ENCODE measurements at places on chromosomes 1 and 21.

- DNase-seq, result no peak
- no peak overlapping the region for H3K27ac ChIP-seq
- H3K4me3 ChIP-seq, result no peak overlapping the region
- no peaks in the 10 kb centered on the region for H3K36me3 ChIP-seq
Observed at GRCh38 chr21:16588433-16588860, 858.7 kb downstream of the USP25 start.

DNA sequence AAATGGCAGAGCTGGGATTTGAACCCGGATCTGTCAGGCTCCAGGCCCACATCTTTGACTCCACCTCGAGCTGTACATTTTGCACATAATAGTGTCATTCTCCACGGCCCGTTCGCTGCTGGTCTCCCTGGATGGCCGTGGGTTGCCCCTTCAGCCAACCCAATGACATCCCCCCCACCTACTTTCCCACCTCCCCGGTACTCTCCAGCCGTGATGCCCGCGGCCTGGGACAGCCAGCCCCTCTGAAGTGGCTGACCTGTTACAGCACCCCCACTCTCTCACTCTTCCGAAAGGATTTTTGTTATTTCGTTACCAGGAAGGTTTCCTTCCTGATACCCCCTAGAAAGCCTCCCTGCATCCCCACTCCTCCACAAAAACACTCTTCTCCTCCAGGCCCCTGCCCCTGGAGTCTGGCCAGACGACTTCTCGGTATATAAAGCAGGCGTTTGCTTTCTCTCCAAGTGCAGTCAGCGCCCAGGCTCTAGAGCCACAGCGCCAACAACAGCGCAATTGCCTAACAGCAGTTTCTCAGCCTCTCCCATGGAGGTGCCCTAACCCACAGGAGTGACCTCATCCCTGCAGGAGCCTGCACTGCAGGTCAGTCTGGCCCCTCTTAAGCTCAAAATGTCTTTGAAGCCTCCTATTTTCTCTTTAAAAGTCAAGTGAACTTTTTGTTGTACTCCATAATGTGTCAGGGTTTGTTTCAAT is 14.5 kb upstream of the GJB5 start:
- DNase-seq, result no peak
- H3K36me3 ChIP-seq, result no peaks in the 10 kb centered on the region
- no peaks in the 10 kb centered on the region for H3K4me1 ChIP-seq
- no peak overlapping the region for H3K4me3 ChIP-seq
- peaks cover 5% of the 10 kb centered on the region for H3K27me3 ChIP-seq

DNA sequence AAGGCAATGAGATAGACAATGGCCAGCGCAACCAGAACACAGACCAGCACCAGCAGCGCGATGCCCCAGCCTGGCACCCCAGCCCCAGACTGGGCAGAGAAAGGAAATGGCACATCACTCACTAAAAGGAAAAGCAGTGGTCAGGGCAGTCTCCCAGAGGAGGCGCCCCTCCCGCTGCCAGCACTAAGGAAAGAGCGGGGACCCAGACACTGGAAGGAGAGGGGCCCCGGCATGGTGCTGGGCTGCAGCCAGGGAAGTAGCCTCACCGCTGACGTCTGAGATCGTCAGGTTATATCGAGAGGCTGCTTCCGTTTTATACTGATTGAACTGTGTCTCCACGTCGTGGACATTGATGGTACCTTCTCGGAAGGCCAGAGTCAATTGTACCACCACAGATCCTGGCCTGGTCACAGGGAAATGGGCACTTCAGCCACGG is 13.8 kb downstream of the TRIM46 start:
- DNase-seq, result no peak
- H3K27ac ChIP-seq, result no peak overlapping the region
- peaks cover 15% of the 10 kb centered on the region for H3K4me1 ChIP-seq
- H3K27me3 ChIP-seq, result no peaks in the 10 kb centered on the region
- H3K4me3 ChIP-seq, result no peak overlapping the region
- peaks cover 3% of the 10 kb centered on the region for H3K36me3 ChIP-seq

- DNase-seq, result no peak
- H3K36me3 ChIP-seq, result peaks cover 4% of the 10 kb centered on the region
- peaks cover 92% of the 10 kb centered on the region for H3K27me3 ChIP-seq
- peaks cover 22% of the 10 kb centered on the region for H3K4me1 ChIP-seq
Observed at GRCh38 chr1:156435545-156436140, 64.9 kb downstream of the MEF2D start.

DNA sequence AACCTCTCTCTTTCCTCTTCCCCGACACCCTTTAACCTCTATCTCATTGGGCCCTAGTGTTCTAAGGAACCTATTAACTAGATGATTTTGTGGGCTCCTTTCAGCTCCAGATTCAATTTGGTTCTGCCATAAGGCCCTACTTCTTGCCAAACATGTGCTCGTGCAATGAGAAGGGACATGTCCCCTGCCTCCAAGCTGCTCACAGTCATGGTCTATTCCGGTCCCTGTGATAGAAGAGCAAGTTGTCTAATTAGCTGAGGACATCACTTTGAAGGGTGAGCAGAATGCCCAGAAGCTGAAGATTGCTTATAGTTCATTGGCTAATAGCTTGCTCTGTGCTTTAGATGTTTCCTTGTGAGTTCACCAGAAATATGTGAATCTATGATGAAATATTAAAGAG is 76.2 kb downstream of the ZNF648 start:
- H3K4me1 ChIP-seq, result peaks cover 12% of the 10 kb centered on the region
- no peak overlapping the region for H3K27ac ChIP-seq
- H3K36me3 ChIP-seq, result no peaks in the 10 kb centered on the region
- peaks cover 24% of the 10 kb centered on the region for H3K27me3 ChIP-seq
- no peak for DNase-seq

DNA sequence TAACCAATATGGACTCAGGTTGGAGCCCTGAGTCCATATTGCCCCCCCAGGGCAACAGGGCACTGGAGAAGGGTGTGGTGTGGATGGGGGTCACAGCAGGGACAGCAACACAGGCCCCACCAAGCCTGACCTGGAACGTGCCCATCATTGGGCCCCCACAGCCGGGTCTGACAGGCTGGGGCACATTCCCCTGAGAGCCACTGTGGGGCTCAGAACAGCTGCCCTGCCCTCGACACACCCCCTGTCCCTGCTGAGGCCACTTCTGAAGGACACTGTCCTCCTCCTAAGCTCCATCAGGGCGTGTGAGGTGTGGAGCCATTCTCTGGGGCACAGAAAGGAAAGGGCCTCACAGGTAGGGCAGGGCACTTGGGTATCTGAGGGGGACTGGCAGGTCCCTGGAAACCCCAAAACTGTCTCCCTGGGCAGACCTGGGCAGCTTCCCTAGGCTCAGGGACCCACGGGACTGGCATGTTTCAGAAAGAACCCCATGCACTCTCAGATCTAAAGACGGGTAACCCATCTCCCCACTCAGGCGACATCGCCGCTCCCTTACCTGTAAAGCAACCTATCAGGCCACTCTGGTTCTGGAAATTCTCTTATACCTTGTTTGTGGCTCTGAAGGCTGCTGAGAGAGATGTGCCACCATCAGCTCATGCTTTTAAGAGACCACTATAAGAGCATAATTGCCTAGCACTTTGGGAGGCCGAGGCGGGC is 95.5 kb downstream of the DMRTB1 start:
- H3K36me3 ChIP-seq, result no peaks in the 10 kb centered on the region
- H3K27me3 ChIP-seq, result no peaks in the 10 kb centered on the region
- no peak for DNase-seq
- H3K27ac ChIP-seq, result no peak overlapping the region

DNA sequence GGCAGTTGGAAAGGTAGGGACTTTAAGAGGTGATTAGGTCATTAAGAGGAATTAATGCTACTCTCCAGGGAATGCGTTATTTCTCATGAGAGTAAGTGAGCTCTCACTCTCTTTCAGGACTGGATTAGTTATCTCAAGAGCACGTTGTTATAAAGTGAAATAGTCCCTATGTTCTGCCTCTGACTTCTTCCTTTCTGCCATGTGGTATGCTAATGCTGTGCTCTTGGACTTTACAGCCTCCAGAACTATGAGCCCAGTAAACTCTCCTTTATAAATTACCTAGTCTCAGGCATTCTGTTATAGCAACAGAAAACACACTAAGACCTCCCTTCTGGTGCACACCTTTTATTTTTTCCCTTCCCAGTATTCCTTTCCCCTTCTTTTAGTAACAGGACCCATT is 187.8 kb downstream of the NR5A2 start:
- no peaks in the 10 kb centered on the region for H3K36me3 ChIP-seq
- H3K4me3 ChIP-seq, result no peak overlapping the region
- H3K27me3 ChIP-seq, result peaks cover 28% of the 10 kb centered on the region

- no peak for DNase-seq
- H3K27me3 ChIP-seq, result no peaks in the 10 kb centered on the region
- H3K27ac ChIP-seq, result no peak overlapping the region
- H3K4me1 ChIP-seq, result no peaks in the 10 kb centered on the region
Observed at GRCh38 chr1:87226341-87226760, 102.3 kb upstream of the LMO4 start.

- peaks cover 2% of the 10 kb centered on the region for H3K27me3 ChIP-seq
- H3K4me1 ChIP-seq, result no peaks in the 10 kb centered on the region
- no peak overlapping the region for H3K4me3 ChIP-seq
- no peaks in the 10 kb centered on the region for H3K36me3 ChIP-seq
- DNase-seq, result no peak
- no peak overlapping the region for H3K27ac ChIP-seq
Observed at GRCh38 chr21:17386498-17386897, 126.3 kb upstream of the CXADR start.

DNA sequence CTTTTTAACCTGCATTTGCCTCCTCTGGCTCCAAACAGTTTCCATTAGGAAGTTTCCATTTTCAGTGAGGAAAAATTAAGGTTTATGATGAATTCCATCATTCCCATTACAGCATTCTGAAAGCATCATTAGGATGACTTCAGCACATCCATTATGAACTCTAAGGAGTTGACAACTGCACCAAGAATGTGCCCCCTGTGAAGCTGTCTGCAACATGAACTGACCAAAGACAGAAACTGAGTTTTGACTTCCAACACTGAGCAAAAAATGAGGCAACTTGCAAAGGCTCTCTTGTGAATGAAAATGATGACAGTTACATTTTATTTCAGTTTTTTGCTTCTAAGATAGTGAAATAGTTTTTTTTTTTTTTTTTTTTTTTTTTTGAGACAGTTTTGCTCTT is 18.3 kb upstream of the KCNE1 start:
- no peaks in the 10 kb centered on the region for H3K27me3 ChIP-seq
- DNase-seq, result no peak
- no peak overlapping the region for H3K27ac ChIP-seq

- H3K27ac ChIP-seq, result no peak overlapping the region
- H3K4me3 ChIP-seq, result no peak overlapping the region
- peaks cover 19% of the 10 kb centered on the region for H3K27me3 ChIP-seq
- no peak for DNase-seq
- no peaks in the 10 kb centered on the region for H3K36me3 ChIP-seq
- peaks cover 3% of the 10 kb centered on the region for H3K4me1 ChIP-seq
Observed at GRCh38 chr1:228889289-228889688, 154.0 kb downstream of the RHOU start.

DNA sequence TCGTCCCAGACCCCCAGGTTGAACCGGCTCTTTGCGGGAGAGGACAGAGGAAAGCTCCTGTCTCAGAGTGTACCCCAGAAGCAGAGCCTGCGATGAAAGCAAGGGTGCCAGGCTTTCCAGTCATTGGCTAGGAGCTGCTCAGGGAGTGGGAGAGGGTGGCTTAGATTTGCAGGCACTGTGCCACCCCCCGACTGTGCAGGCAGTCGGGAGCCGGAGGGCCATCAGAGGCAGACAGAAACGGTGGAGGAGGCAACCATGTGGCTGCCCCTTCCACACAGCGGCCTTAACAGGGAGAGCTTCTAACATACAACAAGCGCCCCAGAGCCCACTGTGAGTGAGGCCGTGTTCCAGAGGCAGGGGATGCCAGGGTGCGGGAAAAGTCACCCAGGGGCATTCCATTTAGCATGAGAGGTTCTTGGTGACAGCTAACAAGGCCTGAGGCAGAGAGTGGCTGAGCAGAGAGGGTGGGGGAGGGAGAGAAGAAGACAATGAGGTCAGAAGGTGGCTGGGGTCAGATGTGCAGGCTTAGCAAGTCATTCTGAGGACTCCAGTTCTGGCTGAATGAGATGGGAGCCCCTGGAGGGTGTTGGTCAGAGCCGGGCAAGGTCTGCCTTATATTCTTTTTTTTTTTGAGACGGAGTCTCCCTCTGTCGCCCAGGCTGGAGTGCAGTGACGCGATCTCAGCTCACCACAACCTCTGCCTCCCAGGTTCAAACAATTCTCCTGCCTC is 9.5 kb upstream of the C1orf167 start:
- H3K36me3 ChIP-seq, result peaks cover 3% of the 10 kb centered on the region
- DNase-seq, result no peak
- H3K27ac ChIP-seq, result no peak overlapping the region
- no peak overlapping the region for H3K4me3 ChIP-seq

DNA sequence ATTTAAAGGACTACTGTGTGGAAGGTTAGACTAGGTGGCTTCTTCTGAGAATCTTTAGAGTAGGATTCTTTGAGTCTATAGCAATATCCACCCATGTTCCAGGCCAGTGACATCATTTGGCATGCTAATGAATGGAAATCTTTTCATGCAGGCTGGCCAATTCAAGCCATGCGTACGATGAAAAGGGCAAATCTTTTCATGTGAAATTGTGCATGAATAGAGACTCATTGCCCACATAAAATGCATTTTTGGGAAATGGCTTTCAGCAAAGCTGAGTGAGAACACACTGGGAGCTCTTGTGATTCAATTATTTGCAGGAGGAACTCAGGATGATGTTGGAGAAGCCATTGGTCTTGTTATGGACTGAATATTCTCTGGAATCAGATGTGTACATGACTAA is 324.9 kb upstream of the DAB1 start:
- no peak overlapping the region for H3K27ac ChIP-seq
- no peak overlapping the region for H3K4me3 ChIP-seq
- no peaks in the 10 kb centered on the region for H3K4me1 ChIP-seq

DNA sequence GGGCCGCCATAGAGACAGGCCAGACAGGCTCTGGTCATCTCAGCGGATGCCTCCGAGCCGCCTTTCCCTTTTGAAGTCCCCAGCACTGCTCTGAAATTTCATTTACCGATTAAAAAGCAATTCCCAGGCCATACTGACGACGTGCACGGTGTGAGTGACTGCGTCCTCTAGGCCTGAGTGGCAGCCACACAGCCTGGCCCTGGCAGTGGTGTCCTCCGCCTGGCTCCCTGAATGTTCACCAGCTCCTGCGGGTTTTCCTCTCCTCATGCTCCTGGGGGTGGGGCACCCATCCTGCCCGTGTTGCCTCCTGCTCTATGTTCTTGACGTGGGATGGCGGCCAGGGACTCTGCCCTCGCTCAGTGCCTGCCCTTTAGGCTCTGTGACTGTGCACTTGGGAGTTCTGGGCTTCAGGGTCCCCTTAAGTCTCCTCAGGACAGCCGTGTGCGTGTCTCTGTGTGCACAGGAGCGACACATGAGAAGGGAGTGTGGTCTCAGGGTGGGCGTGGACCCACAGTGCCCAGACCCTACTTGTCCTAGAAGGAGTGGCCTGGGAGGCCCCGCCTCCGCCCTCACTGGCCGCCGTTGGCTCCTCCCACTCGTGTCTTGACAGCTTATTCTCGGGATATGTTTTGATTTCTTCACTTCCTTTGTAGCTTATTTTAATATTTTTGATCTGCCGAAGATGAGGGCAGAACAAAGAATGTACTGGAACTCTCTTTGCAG is 3.6 kb downstream of the SKI start:
- no peaks in the 10 kb centered on the region for H3K27me3 ChIP-seq
- peak overlapping the region; percentile 89 for H3K27ac ChIP-seq
- peak; percentile 78 for DNase-seq
- peaks cover 13% of the 10 kb centered on the region for H3K36me3 ChIP-seq
- H3K4me1 ChIP-seq, result peaks cover 56% of the 10 kb centered on the region
- H3K4me3 ChIP-seq, result peak overlapping the region; percentile 90

- peak; percentile 48 for DNase-seq
- peak overlapping the region; percentile 56 for H3K27ac ChIP-seq
- peaks cover 5% of the 10 kb centered on the region for H3K36me3 ChIP-seq
- peaks cover 22% of the 10 kb centered on the region for H3K4me1 ChIP-seq
- H3K27me3 ChIP-seq, result no peaks in the 10 kb centered on the region
Observed at GRCh38 chr1:183967914-183968313, 69.6 kb downstream of the COLGALT2 start.

GRCh38 chr1:53669621-53670191 is 69.3 kb downstream of the GLIS1 start:
- DNase-seq, result no peak
- peaks cover 2% of the 10 kb centered on the region for H3K4me1 ChIP-seq
- no peaks in the 10 kb centered on the region for H3K36me3 ChIP-seq

Data from activated CD8-positive, alpha-beta memory T cell treated with anti-CD3 and anti-CD28 coated beads, Interleukin-2, amount 10 ng/mL, durations not matched to agents 7 days and 5 days (primary cell).